ENCODE measurements at places on chromosomes 3 and 15.

GRCh38 chr15:100170291-100171210 is 171.2 kb downstream of the ADAMTS17 start:
- no peak for DNase-seq

GRCh38 chr15:77311618-77312398 is 108.1 kb downstream of the PEAK1 start:
- no peak for DNase-seq

DNA sequence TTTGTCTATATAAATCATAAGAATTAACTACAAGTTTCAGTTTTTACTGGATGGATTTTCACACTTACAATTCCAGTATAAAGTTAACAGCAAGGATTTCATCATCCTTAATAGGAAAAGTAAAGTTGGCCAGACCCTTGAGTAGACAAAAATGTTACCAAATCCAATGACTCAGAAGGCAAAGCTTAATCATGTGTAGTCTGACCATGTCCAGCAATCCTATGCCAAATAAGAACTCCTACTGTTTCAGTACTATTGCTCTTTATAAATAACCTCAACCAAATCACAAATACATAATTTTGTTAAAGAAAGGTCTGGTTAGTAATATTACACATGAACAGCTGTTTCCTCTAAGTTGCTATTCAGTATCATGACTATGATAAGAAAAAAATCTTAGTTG is 35.0 kb downstream of the PLOD2 start:
- no peak for DNase-seq

- DNase-seq, result no peak
These were observed 175.6 kb downstream of the GHSR start for GRCh38 chr3:172272698-172273097.

GRCh38 chr3:38990621-38991020 is 61.1 kb downstream of the SCN11A start:
- DNase-seq, result no peak

GRCh38 chr15:83709241-83709640 is 55.3 kb downstream of the ADAMTSL3 start:
- no peak for DNase-seq

GRCh38 chr15:90194655-90195054 is 6.5 kb upstream of the SEMA4B start:
- DNase-seq, result no peak

DNA sequence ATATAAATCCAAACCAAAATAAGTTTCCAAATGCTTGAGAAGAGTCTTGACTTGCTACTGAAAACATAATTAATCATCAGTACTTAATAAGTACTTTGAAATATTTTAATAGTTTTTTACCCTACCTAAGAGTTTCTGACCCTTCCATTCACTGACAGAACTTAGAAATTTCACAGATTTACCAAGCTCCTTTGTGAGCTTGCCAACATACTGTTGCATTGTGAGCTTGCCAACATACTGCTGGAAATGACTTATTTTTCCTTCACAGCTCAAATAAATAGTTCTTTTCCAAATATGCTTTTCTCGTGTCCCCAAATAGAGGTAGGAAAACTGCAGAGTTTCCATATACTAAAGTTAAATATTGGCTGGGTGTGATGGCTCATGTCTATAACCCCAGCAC is 9.6 kb upstream of the AADAC start:
- no peak for DNase-seq

GRCh38 chr3:173340626-173341025 is 56.9 kb upstream of the NLGN1 start:
- no peak for DNase-seq

DNA sequence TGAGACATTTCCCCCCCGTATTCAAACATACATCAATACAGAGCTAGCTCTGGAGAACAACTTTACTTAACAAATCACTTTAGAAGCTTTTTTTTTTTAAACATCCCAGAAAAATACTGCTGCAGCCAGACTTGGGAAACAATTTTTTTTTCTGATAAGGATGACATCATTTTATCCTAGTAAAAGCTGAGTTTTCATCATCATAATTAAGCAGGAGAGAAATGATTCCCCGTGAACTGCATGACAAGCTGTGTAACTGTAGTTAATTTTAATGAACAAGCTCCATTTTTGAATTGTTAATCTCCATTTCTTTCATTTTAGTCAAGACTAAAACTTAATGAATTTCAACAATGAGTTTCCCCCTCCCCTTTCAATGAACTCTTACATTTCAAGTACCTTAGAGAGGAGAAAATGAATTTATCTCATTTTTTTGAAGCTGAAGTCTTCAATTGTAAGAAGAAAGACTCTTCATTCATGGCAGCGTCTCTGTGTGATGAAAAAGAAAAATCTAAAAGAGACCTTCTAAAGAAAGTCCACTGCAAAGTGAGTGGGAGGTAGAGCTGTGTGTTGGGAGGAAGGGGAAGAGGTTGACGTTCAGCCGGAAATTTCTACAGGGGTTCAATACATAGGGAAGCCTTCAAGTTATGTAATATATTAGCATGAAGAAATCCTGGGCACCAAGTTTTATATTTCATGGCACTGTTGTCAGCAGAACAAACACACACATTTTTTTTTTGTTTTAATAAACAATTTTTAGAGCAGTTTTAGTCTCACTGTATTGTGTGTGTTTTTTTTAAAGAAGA is 31.7 kb downstream of the HES1 start:
- no peak for DNase-seq

DNA sequence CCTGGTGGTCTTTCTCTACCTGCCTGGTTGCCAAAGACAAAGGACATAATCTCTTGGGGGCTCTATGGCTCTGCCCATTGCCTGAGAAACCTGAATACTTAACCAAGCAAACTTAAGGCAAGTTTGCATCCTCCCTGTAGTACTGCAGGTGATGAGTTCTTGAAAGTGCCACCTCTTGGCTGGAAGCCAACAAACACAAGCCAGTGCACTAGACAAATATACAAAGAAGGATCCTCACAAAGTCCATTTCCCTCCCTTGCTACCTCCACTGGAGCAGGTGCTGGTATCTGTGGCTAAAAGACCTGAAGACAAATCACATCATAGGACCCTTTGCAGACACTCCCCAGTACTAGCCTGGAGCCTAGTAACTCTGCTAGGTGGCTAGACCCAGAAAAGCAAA is 772.3 kb downstream of the SI start:
- DNase-seq, result no peak

DNA sequence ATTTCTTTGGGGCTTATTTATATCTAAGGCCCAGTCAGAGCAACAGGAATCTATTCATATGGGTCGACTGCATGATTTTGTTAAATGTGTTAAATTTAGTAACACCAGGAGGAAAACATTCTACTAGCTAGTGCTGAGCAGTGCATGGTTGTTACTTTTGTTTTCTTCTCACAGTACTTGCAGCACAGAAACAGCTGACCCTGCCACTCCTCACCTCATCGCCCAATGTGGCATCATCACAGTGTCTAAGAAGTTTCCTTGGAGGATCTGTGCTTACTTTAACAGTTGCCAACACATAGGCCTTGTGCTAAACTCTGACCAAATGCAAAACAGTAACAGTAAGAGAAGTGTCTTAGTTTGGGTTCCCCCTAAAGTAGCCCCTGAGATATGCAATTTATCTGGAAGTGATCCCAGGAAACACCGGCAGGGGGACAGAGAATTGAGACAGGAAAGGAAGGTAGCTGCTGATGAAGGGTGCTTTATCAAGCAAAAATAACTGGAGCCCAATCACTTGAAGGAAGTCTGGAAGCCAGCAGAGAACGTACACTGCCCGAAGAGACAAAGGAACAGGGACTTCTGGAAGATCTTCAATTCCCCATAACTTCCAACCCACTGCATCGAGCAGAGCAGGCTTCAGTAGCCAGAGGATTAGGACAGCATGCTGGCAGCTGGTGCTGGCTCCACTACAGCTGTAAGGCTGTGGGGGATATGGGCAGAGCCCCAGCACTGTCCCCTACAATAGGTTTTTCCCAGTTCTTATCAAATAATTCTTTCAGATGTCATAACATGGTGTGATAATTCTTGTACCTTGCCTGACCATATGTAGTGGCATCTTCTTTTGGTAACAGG is 36.0 kb upstream of the ULK4 start:
- DNase-seq, result no peak

DNA sequence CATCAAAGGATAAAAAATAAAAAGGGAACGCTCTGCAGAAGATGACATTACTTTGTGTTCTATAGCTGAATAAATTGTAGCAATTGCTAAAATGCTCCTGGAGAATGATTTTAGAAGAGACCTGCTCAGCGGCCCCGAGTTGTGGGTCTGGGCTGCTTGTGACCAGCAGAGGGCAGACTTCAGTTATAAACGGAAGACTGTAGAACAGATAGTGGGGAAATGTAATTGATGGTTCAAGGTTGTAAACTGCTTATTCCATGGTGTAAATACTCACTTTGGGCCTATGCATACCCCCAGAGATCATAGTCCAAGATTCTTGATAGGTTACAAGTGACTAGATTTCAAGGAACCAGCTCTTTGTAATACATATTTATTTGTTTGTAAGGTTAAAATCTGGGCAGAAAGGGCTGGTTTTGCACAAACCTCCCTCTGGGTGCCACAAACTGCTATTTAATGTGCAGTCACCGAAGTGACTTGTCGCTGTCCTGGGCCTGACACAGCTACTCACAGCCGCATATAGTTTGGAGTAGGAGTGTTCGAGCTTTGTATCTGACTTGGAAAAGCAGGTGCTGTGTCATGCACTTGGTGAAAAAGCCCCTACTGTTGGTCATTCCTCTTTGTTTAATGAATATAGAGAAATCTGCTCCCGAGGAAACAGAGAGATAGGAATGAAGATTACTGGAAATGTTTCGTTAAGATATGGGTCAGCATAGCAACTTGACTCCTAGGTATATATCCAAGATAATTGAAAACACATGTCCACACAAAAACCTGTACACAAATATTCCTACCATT is 34.7 kb upstream of the NDUFB4 start:
- peak; percentile 85 for DNase-seq

- peak; percentile 74 for DNase-seq
These were observed 36.3 kb upstream of the PLA2G4E start for GRCh38 chr15:42056934-42057798.

DNA sequence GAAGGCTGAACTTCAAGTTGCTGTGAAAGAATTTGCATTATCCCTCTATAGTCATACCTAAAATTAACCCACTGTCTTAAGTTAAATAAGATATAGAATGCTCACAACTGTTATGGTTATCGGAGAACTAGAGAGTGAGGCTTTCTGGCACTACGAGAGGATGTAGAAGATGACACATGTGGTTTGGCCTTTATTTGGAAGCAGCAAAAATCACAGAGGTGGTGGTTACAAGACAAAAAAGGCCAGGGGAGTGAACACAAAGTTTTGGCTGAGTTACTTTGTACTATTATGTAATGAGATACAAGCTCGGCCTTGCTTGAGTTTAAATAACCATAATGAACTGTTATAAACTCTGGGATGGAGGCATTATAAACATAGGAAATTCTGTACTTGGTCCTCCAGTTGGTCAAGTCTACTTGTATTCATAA is 78.3 kb upstream of the ICE2 start:
- DNase-seq, result no peak

GRCh38 chr15:28909958-28910500 is 24.3 kb downstream of the APBA2 start:
- peak; percentile 28 for DNase-seq

- DNase-seq, result no peak
These were observed 3.8 kb upstream of the PLXND1 start for GRCh38 chr3:129610276-129610675.

GRCh38 chr3:86938416-86939105 is 52.4 kb downstream of the VGLL3 start:
- DNase-seq, result no peak

- DNase-seq, result no peak
These were observed 16.2 kb upstream of the C15orf39 start for GRCh38 chr15:75185271-75186029.

GRCh38 chr15:28896951-28897350 is 11.2 kb downstream of the APBA2 start:
- no peak for DNase-seq

DNA sequence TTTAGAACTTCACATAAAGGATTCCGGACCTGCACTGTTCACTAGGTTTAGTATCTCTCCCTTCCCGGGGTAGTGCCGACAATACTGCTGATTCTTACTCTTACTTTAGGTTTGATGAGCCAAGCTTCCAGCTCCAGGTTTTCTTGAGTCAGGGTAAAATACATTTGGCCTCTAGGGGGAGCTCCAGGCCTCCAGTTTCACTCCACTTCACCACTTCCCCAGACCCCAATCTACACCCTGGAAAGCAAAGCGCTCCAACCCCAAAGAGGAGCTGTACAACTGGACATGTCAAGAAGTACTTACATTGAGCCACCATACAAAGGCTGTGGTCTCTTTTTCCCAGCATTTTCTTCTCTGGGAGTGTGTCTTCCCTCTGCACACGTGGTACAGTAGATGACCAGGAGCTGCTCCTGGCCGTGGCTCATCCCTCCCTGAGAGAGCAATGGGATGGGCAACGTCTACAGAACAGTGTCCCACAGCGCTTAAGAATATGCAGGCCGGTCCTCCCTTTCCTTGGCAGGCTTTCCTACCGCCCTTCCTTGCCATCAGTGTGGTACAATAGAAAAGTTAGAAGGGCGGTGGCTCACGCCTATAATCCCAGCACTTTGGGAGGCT is 93.9 kb upstream of the CCDC80 start:
- peak; percentile 68 for DNase-seq

DNA sequence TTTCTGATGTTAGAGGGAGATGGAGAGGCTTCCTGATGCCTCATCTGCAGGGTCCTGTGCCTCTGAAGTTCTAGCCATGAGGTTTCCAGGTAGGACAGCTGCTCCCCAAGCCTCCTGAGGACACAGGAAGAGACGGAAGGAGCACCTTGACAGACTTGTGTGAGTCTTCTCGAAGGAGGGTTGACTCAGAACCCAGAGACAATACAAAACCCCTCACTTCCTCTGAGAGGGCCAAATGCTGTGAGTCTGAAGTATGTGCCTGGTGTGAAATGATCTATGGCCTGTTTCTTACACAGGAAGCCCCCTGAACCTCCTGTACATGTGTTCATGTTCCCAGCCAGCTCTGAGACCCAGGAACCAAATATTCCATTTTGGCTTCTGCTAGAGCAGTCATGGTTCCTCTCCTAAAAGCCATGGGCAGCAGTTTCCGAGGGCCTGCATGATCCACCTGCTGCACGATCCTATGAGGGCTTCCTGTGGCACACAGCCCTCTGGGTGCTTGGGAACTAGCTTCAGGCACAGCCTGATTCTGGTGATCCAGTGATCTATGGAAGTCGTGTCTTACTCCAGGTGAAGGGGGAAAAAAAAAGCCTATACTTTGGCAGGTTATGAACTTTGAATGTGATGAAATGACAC is 62.2 kb downstream of the AAGAB start:
- DNase-seq, result no peak

- no peak for DNase-seq
These were observed 954.6 kb downstream of the EPHA3 start for GRCh38 chr3:90062016-90062415.

DNA sequence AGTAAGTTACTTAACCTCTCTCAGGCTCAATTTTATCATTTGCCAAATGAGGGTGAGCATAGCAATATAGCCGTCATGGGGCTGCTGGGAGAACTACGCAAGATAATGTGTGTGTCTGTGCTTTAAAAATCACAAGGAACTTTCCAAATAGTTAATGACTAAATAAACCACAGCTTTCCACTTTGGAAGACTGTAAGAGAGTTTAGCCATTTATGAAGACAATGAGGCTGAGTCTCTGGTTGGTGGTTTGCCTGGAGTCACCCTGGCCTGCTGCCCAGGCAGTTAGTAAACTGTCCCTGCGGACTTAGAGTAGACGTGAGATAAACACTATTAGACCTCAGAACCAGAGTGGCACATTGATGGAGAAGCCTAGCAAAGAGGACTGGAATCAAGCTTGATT is 357.7 kb downstream of the CLSTN2 start:
- DNase-seq, result no peak
